ENCODE measurements at places on chromosomes 13 and 19. TPM values are rescaled to one million over a fixed set of nuclear protein-coding genes. Genes with fewer than 3 reads are reported as not detected.
A peak's percentile ranks its signal among the peaks of the same experiment; 100 is the strongest.

DNA sequence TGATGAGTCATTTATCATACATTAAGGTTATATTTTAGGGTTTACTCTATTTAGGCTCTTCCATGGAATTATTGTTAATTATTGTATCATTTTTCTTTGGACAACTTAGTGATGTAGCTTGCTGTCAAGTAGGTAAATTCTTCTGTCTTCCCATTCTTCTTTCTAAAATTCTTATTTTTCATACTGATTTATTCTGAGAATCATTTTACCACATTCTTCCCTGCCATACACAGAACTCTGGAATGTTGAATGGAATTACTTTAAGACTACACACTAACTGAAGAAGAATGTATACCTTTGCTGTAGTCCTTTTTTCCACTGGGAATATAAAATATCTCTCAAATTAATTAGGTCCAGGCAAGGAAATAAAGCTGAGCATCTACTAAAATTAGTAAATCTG is 24.5 kb upstream of the SLC7A1 start:
- H3K27ac ChIP-seq: peak overlapping the region; percentile 83
- no peak overlapping the region for H3K4me3 ChIP-seq
- peaks cover 29% of the 10 kb centered on the region for H3K4me1 ChIP-seq

DNA sequence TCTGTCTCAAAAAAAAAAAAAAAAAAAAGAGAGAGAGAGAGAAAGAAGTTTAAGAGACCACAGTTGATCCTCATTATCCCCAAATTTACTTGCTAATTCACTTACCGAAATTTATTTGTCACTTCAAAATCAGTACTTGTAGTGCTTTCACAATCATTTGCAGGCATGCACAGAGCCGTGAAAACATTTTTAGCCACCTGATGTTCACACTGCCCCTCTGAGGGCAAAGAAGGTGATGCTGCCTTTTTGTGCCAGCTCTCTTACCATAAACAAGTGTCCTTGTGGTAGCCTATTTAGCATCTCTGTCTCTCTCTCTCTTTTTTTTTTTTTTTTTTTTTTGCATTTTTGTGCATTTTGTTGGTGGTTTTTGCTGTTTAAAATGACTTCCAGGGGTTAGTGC is 24.1 kb upstream of the CASP14 start:
- no peak for DNase-seq
- no peak overlapping the region for H3K4me3 ChIP-seq
- peaks cover 16% of the 10 kb centered on the region for H3K27me3 ChIP-seq
- no peak overlapping the region for H3K27ac ChIP-seq
- H3K36me3 ChIP-seq: no peaks in the 10 kb centered on the region

Gene FLT1
- total RNA-seq: 1.6 TPM

Gene CD177
- total RNA-seq: not detected

Measured in SJSA1 (cell line).